Activated naive CD4-positive, alpha-beta T cell (primary cell): ENCODE measurements at places on chromosomes 5 and 9.

DNA sequence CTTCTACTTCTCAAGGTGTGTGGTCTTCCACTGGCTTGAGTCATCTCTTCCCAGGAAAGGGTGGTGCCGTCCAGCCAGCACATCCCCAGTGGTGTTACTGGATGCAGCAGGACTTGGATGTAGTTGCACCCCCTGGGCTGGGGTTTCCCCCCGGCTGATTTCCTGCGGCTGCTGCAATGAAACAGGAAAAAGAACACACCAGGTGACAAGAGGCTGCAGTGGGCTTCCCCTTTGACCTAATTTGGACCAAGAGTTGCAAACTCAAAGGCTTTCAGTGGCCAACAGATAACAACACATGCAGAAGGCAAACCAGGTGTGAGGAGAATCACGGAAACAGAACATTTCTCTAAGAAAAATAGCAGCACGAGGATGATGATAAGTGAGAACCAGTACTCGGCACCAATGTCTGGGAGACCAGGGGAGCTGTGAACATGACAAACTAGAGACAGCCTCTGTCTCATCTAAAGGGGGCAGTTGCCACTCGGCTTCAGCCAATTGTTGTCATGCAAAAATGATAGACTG lies 83.7 kb downstream of the PDE6A start:
- DNase-seq, result no peak

GRCh38 chr5:90845723-90846554 lies 287.3 kb downstream of the ADGRV1 start:
- no peak for DNase-seq

GRCh38 chr9:120846251-120846889 lies 3.6 kb upstream of the PSMD5 start:
- DNase-seq, result no peak

- DNase-seq, result no peak
These were observed 114.1 kb downstream of the PIK3R1 start for GRCh38 chr5:68329554-68330255.

- DNase-seq, result no peak
These were observed 339.7 kb downstream of the RAB3C start for GRCh38 chr5:58922461-58923171.

- no peak for DNase-seq
These were observed 44.4 kb downstream of the HMGCR start for GRCh38 chr5:75381456-75381855.

DNA sequence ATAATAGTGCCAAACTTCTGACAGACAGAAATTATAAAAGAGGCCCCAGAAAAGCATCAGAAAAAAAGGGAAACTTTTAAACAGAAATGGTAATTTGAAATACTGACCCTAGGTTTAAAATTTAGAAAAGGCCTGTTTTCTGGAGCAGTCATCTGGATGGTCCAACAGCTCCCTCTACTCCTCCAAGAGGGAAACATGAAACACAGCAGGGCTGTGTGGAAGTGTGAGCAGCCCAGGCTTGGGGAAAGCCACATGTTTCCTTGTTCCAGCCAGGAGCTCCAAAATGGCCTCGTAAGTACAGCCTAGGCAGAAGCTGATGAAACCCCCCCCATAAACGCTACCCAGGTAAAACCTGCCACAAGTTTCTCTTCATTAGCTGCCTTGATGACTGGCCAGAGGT lies 499.3 kb upstream of the ADAMTS16 start:
- DNase-seq, result no peak

GRCh38 chr9:122053064-122053463 lies 40.0 kb downstream of the TTLL11 start:
- no peak for DNase-seq

DNA sequence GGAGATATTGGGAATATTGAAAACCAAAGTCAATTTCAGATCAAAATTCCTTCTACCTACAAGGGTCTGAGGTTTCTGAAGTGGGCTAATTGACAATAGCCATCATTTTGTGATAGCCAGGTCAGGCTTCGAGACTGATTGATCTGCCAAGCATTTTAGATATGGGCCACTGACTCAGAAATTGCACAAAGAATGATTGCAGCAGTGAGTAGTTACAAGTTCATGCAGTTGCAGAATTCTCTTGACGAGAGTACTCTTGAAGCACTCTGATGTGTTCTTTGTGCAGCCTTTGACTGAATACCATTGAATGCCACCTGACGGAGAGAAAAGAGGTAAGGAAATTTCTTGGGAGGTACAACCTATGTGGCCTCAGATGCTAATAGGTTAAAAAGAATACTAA lies 8.3 kb downstream of the C9orf57 start:
- DNase-seq, result no peak

DNA sequence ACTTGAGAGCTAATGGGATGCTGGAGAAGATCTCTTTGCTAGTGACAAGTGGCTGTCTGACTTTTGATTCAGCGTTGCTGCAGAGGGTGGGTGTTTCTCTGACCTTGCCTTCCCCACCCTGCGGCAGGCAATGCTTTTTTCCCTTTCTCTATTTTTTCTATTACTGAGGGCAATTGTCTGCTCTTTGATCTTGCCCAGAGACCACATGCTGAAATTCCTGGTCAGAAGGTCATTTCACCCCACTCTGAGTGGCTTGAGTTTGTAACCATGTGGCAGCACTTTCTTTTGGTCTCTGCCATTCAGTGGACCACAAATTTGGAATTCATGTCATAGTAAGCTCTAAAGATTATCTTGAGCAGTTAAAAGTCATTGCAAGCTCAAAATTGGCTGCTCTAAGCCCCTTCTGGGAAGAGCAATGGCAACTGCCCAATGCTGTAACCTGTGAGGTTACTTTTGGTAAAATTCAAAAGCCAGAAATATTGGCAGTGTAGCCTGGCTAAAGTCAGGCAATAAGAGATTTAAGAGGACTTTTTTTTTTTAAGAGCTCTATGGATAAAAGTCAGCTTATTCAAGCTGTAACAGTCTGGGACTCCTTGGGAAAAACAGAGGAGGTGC lies 30.4 kb upstream of the MTMR12 start:
- no peak for DNase-seq

GRCh38 chr9:106639873-106640568 lies 222.9 kb upstream of the ZNF462 start:
- no peak for DNase-seq

DNA sequence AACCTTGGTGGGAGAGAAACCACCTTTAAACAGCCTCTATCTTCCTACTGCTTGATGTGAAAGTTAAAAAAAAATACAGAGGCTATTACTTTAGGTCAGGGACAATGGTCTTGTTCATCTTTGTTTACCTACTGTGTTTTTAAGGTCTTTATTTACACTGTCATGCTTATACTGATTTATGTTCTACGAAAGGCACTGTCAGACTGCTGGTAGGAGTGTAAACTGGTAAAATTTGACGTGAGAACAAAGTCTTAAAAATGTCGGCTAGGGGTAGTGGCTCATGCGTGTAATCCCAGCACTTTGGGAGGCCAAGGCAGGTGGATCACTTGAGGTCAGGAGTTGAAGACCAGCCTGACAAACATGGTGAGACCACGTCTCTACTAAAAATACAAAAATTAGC lies 42.1 kb upstream of the ELOVL7 start:
- DNase-seq, result no peak

DNA sequence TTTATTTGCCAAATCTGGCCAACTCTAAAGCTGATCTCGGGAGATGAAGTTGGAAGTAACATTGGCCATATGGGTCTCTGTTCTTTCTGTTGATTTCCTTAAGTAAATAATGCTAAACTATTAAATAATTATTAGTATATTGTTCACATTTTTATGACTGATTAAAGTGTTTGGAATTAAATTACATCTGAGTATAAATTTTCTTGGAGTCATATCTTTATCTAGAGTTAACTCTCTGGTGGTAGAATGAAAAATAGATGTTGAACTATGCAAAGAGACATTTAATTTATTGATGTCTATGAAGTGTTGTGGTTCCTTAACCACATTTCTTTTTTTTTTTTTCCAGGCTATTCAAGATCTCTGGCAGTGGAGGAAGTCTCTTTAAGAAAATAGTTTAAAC lies 9.3 kb upstream of the FGF18 start:
- DNase-seq, result no peak

DNA sequence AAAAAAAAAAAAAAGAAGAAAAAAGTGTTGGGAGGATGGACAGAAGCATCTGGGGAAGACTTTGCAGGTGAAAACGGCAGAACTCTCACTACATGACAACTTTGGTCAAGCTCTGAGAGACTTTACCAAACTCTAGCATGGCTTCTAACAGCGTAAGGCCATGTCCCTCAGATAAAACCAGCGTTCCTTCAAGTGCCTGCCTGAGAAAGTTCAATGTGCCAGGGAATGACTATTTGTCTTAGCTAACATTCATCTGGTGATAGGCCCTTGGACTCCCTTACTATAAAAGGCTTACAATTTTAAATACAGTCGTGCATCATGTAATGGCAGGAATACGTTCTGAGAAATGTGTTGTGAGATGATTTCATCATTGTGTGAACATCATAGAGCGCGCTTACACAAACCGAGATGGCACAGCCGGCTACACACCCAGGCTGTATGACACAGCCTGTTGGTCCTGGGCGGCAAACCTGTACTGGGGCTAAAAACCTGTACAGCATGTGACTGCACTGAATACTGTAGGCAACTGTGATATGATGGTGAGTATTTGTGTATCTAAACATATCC lies 14.9 kb upstream of the ZFP62 start:
- DNase-seq, result no peak

- no peak for DNase-seq
These were observed 677 bp upstream of the TXNDC15 start for GRCh38 chr5:134873494-134873893.
